ENCODE measurements at places on chromosomes 7 and 10.

- peak; percentile 61 for DNase-seq
Measured at GRCh38 chr7:28298870-28299518, 113.3 kb upstream of the CREB5 start.

GRCh38 chr7:34739651-34740300 lies 81.8 kb downstream of the NPSR1 start:
- no peak for DNase-seq

- DNase-seq, result no peak
Measured at GRCh38 chr7:2158331-2159175, 74.2 kb downstream of the MAD1L1 start.

DNA sequence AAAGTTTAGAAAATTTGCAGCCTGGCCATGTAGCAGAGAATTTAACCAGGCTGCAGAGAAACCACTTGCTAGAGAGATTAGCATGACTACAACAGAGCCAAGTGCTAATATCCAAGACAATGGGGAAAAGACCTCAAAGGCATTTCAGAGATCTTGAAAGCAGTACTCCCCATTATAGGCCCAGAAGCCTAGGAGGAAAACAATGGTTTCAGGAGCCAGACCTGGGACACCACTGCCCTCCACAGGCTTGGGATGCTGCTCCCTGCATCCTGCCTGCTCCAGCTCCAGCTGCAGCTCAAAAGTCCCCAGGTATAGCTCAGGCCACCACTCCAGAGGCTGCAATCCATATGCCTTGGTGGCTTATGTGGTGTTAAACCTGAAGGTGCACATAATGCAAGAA lies 101.5 kb upstream of the TMEM72 start:
- DNase-seq, result peak; percentile 30

DNA sequence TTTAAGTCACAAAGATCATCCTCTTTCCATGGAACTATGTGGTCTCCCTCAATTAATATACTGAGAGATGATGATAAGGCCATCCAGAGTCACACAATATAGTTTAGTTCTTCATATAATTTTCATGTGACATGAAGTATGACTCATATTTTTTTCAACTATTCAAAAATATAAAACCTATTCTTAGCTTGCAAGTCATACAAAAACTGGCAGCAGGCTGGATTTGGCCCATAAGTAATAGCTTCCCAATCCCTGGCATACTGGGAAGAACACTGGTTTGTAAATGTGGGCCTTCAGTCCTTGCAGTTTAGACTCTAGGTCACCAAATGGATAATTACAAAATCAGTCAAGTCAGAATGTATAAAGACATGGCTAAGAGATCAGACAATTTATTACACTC lies 356.6 kb downstream of the PPP1R3A start:
- no peak for DNase-seq

GRCh38 chr10:116696919-116697318 lies 45.4 kb downstream of the HSPA12A start:
- DNase-seq, result no peak

- no peak for DNase-seq
Measured at GRCh38 chr7:157840914-157841772, 504.3 kb downstream of the DNAJB6 start.

GRCh38 chr10:88270871-88271713 lies 312.0 kb downstream of the RNLS start:
- peak; percentile 90 for DNase-seq

DNA sequence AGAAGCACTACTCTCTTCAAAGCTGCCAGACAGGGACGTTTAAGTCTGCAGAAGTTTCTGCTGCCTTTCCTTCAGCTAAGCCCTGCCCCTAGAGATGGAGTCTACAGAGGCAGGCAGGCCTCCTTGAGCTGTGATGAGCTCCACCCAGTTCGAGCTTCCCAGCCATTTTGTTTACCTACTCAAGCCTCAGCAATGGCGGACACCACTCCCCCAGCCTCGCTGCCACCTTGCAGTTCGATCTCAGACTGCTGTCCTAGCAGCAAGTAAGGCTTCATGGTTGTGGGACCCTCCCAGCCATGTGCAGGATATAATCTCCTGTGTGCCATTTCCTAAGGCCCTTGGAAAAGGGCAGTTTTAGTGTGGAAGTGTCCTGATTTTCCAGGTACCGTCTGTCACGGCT lies 74.3 kb downstream of the TMEM26 start:
- DNase-seq, result no peak

DNA sequence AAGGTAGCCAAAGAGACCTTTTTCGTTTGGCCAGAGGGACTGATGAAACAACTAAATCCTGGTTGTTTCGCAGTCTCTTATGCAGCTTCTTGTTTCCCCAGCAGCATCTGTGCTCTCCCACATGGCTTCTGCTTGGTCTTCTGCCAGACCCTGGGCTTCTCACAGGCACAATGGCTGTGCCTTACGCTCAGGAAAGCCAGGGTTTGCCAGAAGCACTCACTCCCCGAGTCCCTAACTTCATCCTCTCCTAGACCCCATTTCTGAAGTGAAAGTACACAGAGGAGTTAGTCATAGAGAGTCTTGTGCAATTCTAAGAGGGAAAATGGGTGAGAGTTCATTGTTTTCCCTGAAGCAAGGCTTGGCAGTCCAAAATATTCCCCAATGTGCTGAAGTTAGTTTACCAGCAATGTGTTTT lies 121.7 kb downstream of the EVX1 start:
- peak; percentile 56 for DNase-seq

DNA sequence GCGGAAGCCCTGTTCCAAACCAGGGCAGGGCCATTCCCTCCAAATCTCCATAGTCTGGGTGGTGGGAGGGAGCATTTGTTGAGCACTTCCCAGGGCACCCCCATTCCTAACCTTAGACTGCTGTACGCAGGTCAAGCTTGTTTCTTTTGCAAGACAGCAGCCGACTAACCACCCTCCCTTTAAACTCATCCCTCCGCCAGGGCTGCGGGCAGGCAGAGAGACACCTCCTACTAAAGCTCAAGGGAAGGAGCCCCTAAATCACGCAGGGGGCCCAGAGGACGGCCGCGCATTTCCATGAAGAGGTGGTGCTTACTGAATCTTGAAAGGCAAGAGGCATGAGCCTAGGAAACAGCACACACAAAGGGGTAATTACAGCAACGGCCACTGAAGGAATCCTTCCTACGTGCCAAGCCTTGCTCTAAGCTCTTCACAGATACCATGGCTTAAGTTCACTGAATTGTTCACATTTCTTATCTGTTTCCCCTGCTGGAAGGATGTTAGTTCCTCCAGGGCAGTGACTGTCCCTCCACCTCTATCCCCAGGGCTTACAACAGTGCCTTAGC lies 90.0 kb downstream of the PROSER2 start:
- DNase-seq, result no peak
